ENCODE measurements at places on chromosomes 1 and 21.
A peak's percentile ranks its signal among the peaks of the same experiment; 100 is the strongest.

- DNase-seq: no peak
Measured at GRCh38 chr1:156499842-156500542, 583 bp downstream of the MEF2D start.

- DNase-seq: no peak
Measured at GRCh38 chr1:60982539-60982938, 99.8 kb upstream of the NFIA start.

GRCh38 chr1:42844592-42845140 is 1.7 kb upstream of the ZNF691 start:
- no peak for DNase-seq

DNA sequence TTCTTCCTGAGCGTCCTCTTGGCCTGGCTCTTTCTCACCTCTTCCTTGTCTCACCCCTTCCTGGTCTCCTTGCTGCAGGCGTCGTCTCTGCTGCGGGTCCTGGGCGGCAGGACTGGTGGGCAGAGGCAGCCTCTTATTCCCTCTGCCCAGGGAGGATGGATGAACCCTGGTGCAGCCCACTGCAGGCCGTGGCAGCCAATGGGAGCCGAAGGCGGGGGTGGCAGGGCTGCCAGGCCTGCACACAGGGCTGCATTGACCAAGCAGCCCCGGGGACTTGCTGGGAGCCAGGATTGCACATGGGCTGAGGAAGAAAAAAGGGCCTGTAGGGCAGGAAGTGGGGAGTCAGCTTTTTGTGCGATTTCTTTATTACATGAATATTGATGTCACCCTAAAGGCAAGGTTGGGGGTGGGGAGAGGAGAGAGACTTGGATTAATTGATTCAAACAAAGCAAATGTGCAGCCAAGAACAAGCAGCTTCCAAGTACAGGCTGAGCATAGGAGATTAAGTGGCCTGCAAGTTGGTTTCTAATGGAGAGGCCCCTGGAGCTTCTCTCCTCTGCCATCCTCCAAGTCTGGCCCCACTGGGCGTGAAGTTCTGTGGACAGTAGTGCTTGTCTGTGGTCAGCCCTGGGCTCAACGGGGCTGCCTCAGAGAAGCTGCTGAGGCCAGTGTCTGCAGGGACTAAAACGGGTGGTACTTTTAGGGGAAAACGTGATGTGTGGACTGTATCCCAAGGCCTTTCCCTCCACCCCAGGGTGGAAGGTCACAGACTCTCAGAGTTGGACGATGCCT is at the start of gene S100B:
TSS of gene S100B (minus strand) at position 108 of the 792 bp plus-strand sequence. CDS start 2,667 bp downstream, outside the sequence.
- DNase-seq: no peak

DNA sequence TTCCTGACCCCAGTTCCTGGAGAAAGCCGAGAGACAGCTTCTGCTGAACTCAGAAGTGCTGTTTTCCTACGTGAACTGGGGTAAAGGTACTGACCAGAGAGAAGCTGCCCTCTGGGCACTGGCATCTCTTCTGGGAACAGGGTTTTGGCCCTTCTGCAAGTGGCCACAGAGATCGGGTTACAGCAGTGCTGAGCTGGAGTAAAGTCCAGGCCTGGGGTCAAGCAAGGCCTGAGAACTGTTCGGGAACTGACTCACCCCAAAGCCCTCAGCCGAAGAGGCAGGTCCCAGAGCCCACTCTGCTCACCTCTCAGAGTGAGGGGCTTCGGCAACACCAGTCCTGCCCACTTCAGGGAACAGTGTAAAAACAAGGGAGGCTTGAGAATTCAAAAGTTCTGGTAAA is 177.2 kb upstream of the RUNX1 start:
- DNase-seq: no peak

- DNase-seq: no peak
Measured at GRCh38 chr1:183593356-183593755, 3.1 kb upstream of the NCF2 start.

DNA sequence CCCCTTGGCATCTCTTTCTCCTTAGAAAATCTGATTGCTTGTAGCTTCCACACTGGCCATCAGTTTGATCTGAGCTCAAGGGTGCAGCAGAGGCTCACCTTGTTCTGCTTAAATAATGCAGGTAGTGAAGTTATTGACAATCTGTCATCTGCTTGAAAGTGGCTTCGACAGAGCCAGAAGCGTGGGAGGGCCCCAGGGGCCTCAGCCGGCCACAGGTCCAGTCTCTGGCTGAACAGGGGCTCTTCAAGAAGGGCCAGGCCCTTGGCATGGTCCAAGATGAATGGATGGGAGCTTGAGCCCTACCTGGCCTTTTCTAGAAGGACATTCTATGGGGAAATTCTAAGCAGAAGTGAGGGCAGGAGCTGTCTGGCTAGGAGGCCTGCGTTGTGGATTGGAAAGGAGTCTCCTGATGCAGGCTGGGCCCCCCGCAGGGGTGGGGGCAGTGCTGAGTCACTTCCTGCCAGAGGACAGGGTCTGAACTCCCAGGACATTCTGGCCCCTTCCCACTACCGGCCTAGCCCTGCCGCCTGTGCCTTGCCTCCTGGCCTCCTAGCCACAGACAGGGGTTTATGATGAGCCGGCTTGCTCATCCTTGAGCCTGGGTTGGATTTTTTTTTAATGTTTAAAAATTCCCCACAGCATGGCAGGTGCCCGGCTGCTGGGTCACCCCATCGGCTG is 162.3 kb upstream of the VAMP3 start:
- no peak for DNase-seq

- no peak for DNase-seq
Measured at GRCh38 chr1:37575692-37576091, 19.0 kb downstream of the DNALI1 start.

GRCh38 chr1:169427081-169427641 is at the start of gene CCDC181:
Gene CCDC181 (minus strand): TSS chr1:169427474. CDS start chr1:169424927, 2,547 bp downstream.
- DNase-seq: peak; percentile 78

DNA sequence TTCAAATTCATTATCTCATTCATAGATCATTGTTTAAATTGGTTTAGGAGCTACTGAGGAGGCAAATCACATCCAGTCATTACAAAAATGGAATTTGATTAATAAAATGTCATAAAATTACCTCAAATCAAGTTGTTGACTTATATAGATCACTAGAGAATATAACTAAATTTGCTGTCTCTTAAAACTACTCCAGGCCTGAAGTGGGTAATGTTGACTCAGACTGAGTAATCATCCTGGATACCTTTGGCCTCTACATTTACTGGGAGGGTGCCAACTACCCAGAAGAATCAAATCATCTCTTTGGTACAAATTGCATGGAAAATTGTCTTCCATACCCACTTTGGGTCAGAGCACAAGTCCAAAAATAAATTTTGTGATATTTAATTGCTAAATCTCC is 191.2 kb upstream of the GREM2 start:
- DNase-seq: no peak

GRCh38 chr1:39973503-39974135 is 18.7 kb downstream of the MFSD2A start:
- DNase-seq: peak; percentile 52

DNA sequence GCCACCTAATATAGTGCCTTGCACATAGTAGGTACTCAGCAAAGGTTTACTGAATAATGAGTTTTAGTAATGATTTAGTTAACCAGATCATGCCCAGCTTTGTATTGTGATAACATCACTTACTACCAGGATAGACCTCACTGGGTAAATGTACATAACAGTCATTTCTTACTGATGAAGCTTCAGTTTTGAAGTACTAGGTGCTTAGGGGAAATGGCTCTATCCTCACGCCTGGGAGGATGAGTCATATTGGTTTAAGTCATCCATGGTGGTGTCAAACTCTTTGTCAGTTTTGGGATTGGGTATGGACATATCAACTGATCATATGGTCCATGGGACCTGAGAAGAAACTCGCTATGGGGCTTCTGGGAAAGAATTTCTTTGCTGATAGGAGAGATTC is 90.6 kb upstream of the USP24 start:
- no peak for DNase-seq

- no peak for DNase-seq
Measured at GRCh38 chr1:1794999-1795398, 16.7 kb upstream of the NADK start.
